ENCODE measurements at places on chromosomes 13 and 19.

- no peak for DNase-seq
Measured at GRCh38 chr13:41394166-41394565, 63.2 kb upstream of the RGCC start.

- DNase-seq, result no peak
Measured at GRCh38 chr19:33449799-33450198, 71.8 kb downstream of the PEPD start.

DNA sequence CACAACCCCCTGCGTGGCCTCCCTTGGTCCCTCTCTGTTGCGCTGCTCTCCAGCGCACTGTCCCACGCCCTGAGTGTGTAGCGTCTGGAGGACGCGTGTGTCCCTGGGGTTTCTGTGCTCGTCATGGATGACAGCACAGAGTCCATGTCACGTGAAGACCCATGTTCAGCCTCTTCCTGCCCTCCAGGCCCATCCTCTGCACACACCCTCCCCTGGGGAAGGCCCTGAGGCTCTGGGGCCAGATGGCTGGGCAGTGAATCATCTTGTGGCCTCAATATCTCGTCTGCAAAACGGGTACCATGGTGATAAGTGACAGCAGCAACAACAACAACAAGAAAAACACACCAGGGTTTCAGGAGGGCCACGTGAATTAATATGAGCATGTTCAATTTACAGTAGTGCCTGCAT lies 71.5 kb upstream of the ARHGEF7 start:
- DNase-seq, result no peak

GRCh38 chr13:70792121-70792520 lies 683.9 kb upstream of the KLHL1 start:
- DNase-seq, result no peak

Data from left renal cortex interstitium (tissue), 4 donors.